Choroid plexus epithelial cell (primary cell): ENCODE measurements at places on chromosomes 13 and 19.

DNA sequence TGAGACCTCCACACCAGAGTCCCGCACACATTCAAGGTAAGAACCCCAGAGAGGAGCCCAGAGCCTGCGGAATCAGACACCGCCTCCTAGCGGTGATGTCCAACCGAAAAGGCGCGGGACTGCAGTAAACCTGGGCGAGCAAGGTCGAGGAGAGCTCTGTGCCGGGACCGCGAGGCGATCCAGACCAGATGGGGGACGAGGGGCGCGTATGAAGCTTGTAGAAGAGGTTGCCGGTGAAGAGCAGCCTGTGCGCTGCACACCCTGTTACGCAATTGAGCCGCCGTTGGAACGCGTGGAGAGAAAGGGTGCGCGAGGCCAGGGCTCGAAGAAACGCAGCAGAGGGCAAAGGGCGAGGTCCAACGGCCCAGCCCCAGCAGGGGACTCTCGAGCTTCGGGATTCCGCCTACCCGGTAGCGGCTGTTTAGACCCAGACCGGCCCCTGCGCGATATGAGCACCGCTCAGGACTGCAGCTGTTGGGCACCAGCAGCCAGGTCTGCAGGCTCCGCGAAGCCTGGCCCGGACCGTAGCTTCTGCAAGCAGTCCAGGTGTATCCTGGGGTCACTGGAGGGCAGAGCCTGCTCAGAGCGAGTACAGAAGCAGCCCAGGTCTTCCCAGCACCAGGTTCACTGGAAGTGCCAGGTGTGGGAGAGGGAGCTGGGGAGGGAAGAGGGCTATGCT lies 65.9 kb upstream of the ZNF599 start:
- peak; percentile 28 for DNase-seq

GRCh38 chr13:34654647-34655046 lies 287.4 kb upstream of the NBEA start:
- peak; percentile 25 for DNase-seq

GRCh38 chr13:29706923-29707322 lies 111.4 kb upstream of the SLC7A1 start:
- DNase-seq: no peak

DNA sequence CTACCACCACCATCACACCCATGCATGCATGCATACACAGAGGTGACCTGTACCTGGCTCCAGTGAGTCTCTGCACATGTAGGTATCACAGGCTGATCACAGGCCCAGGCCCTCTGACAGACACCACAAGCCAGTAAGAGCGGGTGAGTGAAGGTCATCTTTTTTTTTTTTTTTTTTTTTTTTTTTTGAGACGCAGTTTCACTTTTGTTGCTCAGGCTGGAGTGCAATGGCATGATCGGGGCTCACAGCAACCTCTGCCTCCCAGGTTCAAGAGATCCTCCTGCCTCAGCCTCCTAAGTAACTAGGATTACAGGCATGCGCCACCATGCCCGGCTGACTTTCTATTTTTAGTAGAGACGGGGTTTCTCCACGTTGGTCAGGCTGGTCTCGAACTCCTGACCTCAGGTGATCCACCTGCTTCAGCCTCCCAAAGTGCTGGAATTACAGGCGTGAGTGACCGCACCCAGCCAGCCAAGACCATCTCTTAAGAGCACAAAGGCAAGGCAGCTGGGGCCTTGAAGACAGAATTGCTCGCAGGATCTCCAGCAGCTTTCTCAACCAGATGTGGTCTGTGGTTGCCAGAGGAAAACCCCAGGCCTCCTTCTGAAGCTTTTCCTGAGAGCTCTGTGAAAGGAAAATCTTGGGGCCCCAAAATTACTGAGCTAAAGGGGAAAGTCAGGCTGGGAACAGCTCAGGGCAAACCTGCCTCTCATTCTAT lies 3.2 kb upstream of the NKG7 start:
- no peak for DNase-seq

GRCh38 chr13:95784161-95784899 lies 107.4 kb downstream of the DNAJC3 start:
- peak; percentile 62 for DNase-seq

DNA sequence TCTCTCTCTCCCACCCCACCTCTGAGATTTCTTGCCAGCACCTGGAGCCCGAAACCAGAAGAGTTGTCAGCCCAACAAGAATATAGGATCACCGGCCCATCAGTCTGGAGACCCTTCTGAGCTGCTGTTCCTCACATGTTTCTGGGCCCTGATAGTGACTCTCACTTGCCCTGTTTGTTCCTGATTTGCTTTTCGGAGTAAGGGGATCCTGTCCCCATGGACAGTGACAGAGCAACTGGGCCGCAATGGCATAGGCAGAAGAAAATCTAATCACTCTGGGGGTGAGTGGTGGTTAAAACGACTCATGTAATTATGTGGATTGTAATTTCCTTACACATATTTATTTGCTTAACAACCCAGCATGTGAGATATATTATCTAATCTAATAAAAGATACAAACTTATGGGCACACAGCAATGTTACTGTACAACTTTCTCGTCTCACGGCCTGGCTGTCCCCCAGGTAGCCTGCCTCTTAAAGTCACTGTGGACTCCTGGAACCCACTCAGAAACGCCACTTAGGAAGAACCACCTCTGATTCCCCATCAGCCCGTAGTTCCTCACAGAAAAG lies 663 bp upstream of the SMAD9 start:
- no peak for DNase-seq

DNA sequence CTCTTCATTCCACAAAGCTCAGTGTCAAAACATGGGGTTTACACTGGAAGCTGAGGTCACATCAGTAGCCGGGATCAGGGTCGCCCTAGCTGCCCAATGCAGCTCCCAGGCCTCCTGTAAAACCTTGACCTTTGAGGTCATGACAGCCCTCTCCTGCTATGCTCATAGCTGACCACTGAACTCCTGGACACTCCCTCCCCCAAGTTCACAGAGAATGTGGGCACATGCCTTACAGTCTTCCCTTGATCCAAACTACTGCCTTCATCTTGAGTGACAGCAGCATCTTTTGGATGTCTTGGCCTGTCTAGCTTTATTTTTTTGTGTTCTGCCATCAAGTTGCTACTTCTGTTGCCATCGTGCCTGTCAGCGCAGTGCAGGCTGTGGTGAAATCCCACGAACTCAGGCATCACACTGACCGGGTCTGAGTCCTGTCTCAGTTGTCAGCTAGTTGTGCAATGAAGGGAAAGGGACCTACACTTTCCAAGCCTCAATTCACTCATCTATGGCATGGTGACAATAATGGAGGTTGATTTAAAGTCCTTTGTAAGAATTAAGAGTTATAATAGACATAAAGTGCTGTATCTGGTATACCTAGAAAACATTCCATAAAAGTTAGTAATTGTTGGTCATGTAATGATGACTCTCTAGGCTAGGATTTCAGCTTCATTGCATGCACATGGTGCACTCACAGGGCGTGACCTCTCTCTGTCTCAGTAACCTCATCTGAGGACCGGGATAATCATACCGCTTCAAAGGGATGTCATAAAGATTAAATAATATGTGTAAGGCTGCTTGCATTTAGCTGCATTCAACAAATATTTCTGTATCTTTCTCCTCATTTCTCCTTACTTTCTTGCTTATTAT lies 16.4 kb upstream of the ALOX5AP start:
- peak; percentile 86 for DNase-seq

DNA sequence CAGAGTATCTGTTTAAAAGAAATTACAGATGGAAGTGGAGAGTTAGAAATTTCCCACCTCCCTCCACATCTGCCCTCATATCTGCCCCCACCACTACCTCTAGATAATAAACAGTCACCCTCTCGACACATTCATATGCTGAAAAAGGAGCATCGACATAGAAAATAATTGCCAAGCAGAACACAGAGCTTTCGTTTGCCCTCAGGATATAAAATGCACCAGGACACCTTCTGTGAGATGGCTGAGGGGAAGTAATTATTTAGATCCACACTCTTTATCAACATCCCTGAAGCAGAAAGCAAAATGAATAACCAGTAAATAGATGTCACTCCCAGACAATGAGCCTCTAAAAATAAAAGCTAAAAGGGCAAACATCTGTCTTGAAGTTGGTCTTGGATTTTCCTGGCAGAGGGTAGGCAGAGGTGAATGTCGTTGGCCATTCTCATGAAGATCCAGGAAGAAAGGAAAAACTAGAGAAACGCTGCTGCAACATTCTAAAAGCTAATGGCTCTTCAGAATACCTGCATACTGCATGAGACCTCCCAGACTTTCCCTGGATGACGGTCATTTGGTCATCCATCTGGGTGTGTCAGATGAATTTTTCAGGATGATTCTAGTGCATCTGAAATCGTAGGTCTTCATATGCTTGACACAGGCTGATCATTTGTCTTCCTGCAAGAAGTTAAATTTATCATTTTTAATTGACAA lies 527.5 kb downstream of the RFC3 start:
- no peak for DNase-seq

DNA sequence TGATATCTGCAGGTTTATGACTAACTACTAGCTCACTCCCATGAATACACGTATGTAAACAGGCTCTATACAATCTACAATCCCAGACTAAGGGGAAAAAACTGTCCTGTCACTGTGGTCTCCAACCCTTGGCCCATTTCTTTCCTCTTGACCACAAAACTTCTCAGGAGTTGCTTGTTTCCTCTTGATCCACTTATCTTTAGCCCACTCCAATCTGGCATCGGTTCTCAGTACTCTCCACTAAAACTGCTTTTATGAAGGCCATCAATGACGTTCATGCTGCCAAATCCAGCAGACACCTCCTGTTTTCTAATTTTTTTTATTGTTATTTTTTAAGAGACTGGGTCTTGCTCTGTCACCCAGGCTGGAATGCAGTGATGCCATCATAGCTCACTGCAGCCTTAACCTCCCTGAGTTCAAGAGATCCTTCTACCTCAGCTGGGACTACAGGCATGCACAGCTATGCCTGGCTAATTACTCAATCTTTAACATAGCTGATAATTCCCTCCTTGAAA lies 31.9 kb upstream of the USPL1 start:
- peak; percentile 66 for DNase-seq

DNA sequence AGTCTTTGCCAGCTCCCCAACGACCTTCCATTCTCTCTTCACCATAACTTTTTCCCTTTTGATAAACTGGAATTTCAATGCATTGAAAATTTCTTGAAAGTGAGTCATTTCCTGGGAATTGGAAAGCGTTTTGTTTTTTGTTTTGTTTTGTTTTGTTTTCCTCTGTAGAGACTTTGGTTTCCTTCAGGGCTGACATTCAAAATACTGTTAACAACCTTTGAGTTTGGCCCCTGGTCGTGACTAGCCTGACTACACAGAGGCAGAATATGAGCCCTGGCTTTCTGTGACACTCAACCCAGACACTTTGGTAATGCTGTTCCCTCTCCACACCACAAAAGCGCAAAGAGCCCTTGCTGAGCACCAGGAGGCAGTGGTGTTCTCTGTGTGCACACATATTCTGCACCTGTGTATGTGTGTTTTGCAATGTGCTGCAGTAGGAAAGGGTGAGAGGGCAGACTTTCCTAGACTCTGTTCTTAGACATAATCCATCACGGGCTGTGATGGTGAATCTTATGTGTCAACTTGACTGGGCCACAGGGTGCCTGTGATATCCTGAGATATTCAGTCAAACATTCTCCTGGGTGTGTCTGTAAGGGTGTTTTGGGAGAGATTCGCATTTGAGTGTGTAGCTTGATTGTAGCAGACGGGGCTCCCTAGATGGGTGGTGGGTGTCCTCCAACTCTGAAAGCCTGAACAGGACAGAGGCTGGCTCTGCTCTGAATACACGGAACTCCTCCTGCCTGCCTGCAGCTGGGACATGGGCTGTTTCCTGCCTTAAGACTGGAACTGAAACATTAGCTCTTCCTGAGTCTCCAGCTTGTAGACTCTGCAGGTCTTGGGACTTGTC lies 29.5 kb upstream of the ANKRD10 start:
- peak; percentile 89 for DNase-seq

DNA sequence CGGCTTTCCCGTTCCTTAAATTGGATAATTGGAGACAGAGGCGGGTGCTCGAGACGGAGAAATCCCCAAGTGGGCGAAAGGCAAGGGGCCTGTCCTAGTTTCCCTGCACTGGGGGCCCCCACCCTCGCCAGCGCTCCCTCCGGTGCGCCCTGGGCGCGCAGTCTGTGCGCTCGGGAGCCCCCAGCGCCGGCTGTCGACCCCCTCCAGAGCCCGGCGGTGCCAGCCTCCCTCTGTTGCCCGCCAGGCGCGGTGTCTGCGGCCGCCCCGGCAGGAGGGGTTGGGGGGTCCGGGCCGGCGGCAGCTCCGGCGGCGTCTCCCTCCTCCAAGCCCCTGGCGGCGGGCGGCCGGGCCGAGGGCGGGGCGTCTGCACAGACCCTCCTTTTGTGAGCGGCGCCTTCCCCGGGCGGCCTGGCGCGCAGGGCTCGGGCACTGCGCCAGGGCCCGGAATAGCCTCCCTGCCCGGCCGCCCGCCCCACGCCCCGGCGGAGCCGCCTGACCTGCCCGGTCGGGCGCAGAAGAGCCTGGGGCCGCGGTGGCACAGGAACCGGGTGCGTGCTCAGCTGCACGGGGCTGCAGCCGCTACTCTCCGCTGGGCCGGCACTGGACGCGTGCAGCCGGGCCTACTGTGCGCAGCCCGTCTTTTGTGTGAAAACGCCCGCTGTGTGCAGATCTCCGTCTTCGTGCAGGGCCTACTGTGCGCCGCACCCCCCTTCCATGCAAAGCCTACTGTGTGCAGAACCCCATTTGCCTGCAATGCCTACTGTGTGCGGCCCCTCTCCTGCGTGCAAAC lies 13.2 kb downstream of the GADD45B start:
- DNase-seq: peak; percentile 47

DNA sequence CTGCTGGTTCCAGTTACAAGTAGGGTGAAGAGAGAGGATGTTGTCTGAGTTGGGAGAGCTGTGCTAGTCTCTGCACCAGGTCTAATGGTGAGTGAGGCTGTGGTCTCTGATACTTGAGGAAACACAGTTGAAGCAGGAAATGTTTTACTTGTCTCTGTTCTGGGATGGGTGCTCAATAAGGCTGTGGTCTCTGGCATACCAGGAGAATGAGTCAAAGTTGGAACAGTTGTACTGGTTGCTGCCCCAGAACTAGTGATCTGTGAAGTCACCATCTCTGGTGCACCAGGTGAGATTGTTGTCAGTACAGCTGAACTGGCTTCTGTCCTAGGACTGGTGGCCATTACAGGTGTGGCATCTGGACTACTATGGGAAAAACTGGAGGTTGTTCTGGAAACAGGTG lies 74.7 kb downstream of the MUC16 start:
- peak; percentile 2 for DNase-seq
